ENCODE measurements at places on chromosomes 6 and 20.
A peak's percentile ranks its signal among the peaks of the same experiment; 100 is the strongest.

GRCh38 chr6:170248111-170248805 lies 42.6 kb downstream of the DLL1 start:
- no peak for DNase-seq

DNA sequence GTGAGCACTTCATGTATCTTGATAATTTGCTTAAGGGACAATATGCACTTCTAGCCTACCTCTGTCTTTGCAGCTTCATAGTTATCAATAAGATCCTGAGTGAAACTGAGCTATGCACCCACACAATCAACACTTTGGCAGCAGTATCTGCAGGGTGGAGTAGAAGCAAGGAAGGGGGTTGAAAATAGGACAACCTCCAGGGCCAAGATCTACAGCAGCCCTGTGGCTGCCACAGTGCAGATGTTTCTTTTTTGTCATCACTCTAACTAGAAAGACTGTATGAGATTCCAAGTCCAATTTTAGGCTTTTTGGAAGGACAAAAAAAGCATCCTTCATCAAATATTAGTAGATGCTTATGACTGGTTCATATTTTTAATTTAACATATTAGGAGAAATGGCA lies 336.1 kb upstream of the CITED2 start:
- DNase-seq = no peak

GRCh38 chr20:41615676-41616075 lies 2.5 kb downstream of the CHD6 start:
- DNase-seq = no peak

DNA sequence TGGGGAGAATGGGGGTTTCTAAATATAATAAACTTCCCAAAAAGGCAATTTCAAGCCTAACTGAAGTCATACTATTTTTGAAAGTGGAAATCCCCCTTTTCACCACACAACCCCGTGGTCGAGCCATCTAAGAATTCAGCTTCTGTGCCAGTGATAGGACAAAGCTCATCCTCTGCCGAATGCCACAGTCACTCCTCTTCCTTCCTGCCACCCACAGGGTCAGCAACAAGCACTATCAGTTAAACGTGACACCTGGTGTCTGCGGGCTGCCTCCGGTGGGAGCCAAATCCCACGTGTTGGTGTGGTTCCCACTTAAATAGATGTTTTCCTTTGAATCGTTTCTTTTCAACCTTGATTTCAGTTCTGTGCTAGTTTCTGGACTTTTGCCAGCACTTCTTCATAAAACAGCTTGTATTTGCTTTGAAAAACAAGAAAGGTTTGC lies 60.7 kb downstream of the TNFAIP3 start:
- peak; percentile 73 for DNase-seq

DNA sequence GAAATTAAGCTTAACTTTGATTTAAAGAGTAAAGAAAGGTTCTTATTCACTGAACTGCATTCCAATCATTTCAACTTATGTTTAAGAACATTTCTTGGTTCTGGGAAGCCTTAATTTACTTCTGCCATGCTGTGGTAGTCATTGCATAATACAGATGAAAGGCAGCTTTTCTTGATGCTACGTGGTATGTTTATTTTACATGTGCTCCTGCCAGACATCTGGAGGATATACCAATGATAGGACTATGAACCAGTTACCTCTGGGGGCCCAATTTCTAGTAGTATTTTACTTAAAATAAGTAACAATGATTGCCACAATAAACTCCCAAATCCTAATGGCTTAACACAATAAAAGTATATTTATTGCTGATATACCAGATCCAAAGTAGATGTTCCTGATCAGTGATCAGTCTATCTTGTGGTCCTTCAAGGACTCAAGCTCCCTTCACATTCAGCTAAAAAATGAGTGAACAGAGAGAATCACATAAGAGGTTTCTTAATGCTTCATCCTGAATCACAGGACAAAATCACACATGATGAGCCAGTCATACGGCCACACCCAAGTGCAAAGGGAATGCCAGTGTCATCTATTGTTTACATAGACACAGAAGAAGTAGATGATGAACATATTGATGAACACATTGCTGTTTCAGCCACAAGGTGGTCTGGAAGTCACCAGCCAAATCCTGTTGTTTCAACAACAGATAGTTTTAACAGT lies 56.5 kb upstream of the CCN2 start:
- DNase-seq = no peak

- DNase-seq = no peak
Measured at GRCh38 chr20:11982289-11982954, 64.7 kb downstream of the BTBD3 start.

- no peak for DNase-seq
Measured at GRCh38 chr20:17504066-17504897, 26.9 kb downstream of the BFSP1 start.

GRCh38 chr20:14820771-14821170 lies 483.4 kb upstream of the FLRT3 start:
- DNase-seq = no peak

GRCh38 chr20:43151901-43152300 lies 37.8 kb downstream of the PTPRT start:
- DNase-seq = no peak

GRCh38 chr20:32356622-32357374 lies 1.3 kb upstream of the ASXL1 start:
- no peak for DNase-seq

DNA sequence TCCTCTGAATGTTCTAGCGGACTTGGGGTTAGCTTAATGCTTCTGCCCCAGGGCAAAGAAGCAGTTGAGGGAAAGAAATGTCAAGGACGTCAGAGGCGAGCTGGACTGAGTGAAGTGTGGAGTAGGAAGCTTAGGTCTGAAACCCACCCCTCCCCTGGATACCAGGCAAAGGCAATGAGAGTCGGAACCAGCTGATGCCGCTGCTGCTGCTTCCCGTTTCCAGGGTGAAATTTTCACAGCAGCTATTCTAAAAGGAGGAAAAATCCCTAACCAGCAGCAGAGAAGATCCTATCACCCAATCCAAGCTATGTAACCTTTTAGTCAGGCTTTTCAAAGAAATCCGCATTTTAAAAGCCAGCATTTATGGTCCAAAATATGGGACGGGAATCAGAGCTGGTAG lies 564.3 kb downstream of the LMBRD1 start:
- DNase-seq = no peak

GRCh38 chr6:30836957-30837356 lies 47.4 kb upstream of the DDR1 start:
- DNase-seq = no peak

GRCh38 chr20:58136149-58136484 lies 92.3 kb downstream of the ANKRD60 start:
- no peak for DNase-seq

DNA sequence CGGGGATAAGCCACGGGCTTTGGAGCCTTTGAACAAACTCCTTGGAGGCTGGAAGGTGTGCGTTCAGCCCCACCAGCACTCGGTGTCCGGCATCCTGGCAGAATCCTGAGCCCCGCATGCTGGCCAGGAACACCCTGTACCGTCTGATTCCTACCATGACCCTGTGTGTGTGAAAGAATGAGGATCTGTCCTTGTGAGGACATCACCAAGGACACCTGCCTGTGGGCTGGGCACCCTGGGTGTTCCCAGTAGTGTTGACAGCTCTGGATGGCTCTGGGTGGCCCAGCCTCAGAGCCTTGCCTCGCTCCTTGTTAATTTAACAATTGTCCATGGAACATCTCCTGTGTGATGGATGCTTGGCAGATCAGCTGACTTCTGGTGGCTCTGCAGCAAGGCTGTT lies 234.3 kb downstream of the QKI start:
- DNase-seq = no peak

DNA sequence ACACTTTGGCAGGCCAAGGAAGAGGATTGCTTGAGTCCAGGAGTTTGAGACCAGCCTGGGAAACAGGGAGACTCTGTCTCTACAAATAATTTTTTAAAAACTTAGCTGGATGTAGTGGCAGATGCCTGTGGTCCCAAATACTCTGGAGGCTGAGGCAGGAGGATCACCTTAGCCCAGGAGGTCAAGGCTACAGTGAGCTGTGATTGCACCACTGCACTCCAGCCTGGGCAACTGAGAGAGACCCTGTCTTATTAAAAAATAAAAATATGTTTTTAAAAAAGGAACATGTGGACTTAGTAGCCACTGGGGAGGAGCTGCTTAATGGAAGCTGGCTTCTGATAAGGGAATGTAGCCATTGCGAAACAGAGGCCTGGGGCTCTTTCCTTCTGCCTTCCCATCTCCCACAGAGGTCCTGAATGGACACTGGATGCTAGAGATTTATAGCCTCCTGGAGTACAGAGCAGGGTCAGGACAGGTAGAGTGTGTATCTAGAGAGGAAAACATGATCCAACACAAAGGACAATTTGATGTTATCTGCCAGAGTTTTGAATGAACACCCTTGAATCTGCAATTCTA lies 21.7 kb upstream of the GMNN start:
- no peak for DNase-seq

GRCh38 chr20:11553603-11554002 lies 364.1 kb upstream of the BTBD3 start:
- DNase-seq = no peak

DNA sequence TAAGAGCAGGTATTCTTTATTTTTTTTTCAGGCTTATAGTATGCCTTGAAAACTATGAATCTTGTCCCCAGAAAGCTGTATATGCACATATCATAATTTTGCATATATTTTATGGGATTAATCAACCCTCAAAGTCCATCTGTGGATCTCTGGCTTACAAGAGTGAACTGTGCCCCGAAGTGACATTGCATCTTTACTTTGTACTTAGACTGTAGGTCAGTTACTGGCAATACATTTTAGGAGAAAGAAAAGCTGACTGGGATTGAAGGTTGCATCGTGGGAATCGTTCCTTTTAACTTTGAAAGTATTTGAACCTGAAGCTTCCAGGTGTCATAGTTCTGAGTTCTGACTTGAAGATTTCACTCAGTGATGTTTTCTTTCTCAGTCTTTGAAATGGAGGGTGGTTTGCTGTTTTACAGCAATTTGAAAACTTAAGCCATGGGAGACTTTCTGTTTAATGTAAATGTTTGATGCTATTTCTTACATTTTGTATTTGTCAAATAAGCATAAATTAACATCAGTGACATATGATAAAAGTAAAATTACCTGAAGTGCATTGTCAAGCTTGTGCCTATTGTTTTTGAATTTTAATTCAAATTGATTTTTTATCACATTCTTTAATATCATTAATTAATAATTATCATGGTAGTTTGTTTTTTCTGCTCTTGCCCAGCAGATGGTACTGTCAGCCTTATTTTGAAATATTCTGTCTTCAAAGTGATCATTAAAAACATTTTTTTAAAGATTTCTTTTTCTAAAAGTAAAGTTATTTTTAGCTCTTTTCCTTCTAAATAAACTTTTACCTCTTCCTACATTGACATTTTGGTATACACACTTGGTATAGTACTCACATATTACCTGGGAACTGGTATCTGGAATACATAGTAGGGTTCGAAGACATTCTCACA lies 29.0 kb downstream of the L3MBTL3 start:
- DNase-seq = no peak

- no peak for DNase-seq
Measured at GRCh38 chr6:149213829-149214228, 103.7 kb upstream of the TAB2 start.

GRCh38 chr6:125942672-125943527 lies 13.7 kb upstream of the HINT3 start:
- DNase-seq = no peak

GRCh38 chr6:10362300-10362699 lies 52.6 kb downstream of the TFAP2A start:
- DNase-seq = no peak

DNA sequence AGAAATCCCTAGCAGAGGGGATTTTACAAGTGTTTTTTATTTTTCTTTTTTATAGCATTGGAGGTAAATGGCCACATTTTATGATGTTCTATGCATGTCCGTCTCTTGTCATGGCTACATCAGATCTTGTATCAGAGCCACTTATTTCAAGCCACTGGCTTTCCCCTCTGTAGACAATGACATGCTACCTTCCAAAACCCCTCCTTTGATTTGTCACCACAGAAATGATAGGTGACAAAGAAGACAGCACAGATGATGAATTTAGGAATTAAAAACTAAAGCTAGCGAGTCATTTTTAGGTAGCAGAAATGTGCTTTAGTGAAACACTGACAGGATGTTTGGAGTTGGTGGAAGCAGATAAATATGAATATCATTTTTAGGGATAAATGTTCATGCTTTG lies 20.8 kb downstream of the PLCB1 start:
- no peak for DNase-seq

DNA sequence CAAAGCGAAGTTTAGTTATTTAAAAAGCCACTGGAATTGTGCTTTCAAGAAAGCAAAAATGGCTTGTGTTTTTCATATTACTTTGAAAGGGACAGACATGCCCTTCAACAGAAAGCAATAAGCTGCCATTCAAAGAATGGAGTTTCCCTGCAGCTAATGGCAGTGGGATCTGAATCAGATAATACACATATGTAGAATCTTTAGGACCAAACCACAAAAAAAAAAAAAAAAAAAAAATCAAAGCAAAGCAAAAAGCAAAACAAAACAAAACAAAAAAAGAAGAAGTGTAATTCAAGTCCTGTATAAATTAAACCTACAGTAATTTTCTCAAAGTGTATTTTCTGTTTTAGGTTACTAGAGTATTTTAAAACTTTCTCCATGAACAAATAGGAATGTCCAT lies 63.6 kb upstream of the ZNF217 start:
- DNase-seq = no peak

Measured in CMK (cell line).